ENCODE measurements at places on chromosomes 13 and 19.

DNA sequence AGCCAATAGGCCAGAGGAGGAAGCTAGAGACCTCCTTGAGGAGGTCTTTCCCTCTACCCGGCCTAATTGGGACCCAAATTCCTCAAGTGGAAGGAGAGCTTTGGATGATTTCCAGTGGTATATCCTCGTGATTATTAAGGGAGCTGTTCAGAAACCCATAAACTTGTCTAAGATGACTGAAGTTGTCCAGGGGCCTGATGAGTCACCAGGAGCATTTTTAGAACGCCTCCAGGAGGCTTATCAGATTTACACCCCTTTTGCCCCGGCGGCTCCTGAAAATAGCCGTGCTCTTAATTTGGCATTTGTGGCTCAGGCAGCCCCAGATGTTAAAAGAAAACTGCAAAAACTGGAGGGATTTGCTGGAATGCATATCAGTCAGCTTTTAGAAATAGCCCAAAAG is 198.1 kb downstream of the ZNF486 start:
- DNase-seq, result no peak

- no peak for DNase-seq
Measured at GRCh38 chr13:100735494-100735893, 60.9 kb upstream of the TMTC4 start.

- DNase-seq, result no peak
Measured at GRCh38 chr13:30370146-30370545, 52.1 kb upstream of the UBE2L5 start.

DNA sequence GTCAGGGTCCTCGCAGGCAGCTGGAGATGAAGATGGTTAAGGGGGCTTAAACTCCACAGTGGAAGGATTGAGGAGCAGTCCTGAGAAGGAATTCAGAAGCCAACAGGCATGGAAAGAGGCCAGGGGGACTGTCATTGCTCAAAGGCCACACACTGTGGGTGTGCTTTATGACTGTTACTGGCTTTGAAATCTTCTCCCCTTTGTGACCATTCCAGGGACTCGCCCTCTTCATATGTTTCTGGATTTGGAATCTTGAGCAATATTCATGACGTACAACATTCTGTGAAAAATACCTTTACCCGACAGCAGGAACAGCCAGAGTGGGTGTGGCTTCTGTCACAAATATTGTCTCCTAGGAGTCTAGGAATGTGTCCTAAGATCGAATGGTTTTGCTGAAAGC is 16.6 kb downstream of the CEACAM7 start:
- DNase-seq, result no peak

DNA sequence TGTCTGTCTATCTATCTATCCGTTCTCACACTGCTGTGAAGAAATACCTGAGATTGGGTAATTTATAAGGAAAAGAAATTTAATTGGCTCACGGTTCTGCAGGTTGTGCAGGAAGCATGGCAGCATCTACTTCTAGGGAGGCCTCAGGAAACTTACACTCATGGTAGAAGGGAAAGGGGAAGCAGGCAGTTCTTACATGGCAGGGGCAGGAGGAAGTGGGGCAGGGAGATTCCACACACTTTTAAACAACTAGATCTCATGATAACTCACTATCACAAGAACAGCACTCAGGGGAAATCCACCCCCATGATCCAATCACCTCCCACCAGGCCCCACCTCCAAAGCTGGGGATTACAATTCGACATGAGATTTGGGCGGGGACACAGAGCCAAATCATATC is 105.3 kb downstream of the SLC10A2 start:
- DNase-seq, result no peak

DNA sequence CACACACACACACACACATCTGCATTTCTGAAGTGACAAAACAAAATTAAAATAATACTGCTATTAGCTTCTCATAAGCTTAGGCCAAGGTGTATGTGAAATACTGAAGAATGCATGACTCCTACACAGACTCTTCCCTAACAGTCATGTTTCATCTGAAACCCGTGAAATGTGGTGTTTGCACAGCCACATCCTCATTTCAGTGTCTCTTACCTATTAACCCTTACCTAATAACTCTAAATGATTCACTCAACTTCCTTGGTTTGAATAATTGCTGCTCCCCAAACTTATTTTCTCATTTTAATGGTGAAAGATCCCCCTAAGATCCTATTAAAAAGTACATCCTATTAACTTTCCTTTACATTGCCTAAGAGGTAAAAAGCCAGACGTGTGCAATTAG is 117.6 kb downstream of the MIPEP start:
- no peak for DNase-seq

DNA sequence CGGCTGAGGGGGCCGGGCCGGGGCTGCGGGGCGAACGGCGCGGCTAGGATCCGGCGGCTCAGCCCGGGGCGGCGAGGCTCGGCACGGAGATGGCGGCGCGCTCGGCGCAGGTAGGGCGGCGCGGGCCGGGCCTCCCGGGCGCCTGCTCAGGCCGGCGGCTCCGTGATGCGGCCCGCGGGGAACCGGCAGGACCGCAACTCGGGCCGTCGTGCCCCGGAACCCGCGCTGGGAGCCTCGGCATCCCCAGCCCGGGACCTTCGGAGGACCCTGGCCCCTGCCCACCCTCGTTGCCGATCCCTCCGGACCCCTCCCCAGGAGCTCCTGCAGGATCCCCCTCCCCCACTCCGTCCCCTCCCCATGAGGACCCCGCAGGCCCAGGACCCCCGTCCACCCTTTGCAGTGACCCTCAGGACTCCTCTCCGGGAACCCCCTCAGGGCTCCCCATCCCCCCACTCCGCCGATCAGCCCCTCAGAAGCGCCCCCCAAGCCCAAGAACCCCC is 304 bp downstream of the EVI5L start:
- no peak for DNase-seq

DNA sequence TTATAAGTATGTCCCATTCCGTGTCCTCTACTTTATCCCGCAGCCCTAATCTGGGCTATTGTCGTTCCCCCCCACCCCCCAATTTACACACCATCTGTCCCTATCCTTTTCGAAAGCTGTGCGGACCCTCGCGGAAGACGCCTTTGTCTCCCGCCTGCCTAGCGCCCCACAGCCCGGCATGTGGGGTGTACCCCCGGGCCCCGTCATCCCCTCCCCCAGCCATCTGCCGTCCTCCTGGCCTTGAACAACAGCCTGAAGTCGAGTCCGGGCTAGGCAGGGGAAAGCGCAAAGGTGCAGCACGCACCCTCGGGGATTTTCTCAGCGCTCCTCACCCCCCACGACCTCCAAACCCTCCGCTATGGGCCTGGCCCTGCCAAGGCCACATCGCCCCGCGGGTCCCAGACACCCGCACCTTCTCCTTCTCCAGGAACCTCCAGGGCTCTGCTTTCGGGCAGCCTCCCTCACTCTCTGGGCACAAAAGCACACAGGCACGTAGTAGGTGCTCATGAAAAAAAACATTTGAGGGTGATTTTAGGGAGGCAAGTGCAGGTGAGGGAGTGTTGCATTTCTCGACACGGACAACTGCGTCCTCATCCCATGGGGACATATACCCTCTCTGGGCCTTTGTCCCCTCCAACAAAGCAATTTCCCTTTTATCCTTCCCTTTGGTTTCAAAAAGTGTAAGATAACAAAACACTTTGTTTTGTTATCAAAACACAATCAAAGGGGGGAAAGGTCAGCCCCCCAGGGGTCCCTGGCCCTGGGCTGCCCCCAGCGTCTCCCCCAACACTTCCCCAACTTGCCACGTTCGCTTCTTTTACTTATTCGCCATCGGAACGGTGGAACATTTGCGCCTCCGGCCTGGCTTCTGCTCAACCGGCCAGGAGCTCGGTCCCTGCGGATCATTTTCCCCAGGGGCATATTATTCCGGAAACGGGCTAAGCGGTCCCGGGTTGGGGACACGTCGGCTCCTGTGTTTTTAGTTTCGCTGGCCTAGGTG is 16.4 kb downstream of the CCDC124 start:
- no peak for DNase-seq
